T-helper 22 cell (primary cell): ENCODE measurements at places on chromosomes 5 and 9.

DNA sequence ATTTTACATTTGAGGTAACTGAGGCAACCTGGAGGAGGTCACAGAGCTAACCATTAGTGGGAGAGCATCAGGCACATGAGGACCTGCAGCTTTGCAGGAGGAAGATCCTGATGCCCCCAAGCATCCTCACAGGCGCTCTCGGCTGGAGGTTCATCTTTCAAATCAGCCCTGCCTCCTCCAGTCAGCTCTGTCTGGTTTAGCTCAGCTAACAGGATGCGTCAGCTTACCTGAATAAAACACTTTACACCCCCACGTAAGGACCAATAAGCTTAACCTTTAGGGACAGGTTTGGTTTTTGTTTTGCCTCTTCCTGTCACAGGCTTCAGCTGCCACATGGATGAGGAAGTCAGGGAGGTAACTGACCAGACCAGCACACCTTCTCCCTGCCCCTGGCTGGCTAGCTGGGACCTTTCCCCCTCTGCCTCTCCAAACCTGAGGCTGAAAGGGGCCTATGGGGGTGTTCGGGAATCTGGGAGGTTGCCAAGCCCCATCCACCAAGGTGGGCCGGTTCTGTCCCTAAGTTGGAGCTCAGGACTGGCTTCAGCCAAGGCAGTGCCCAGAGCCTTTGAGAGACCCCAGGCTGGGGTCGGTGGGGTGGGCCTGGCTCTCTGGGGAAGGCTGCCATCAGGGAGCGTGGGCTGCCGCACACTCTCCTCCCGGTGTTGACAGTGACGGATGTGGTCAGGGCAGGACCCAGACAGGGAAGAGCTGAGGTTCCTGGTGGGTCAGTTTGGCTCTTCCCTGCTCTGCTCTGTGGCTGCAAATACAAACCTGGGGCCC is 20.0 kb upstream of the FCN1 start:
- no peak for DNase-seq

GRCh38 chr5:58763390-58763789 is 180.5 kb downstream of the RAB3C start:
- no peak for DNase-seq

- no peak for DNase-seq
These were observed 92.4 kb upstream of the CAST start for GRCh38 chr5:96569770-96570169.

GRCh38 chr9:126514037-126514821 is 99.5 kb upstream of the LMX1B start:
- peak; percentile 18 for DNase-seq
